ENCODE measurements at places on chromosomes 6 and 20.

DNA sequence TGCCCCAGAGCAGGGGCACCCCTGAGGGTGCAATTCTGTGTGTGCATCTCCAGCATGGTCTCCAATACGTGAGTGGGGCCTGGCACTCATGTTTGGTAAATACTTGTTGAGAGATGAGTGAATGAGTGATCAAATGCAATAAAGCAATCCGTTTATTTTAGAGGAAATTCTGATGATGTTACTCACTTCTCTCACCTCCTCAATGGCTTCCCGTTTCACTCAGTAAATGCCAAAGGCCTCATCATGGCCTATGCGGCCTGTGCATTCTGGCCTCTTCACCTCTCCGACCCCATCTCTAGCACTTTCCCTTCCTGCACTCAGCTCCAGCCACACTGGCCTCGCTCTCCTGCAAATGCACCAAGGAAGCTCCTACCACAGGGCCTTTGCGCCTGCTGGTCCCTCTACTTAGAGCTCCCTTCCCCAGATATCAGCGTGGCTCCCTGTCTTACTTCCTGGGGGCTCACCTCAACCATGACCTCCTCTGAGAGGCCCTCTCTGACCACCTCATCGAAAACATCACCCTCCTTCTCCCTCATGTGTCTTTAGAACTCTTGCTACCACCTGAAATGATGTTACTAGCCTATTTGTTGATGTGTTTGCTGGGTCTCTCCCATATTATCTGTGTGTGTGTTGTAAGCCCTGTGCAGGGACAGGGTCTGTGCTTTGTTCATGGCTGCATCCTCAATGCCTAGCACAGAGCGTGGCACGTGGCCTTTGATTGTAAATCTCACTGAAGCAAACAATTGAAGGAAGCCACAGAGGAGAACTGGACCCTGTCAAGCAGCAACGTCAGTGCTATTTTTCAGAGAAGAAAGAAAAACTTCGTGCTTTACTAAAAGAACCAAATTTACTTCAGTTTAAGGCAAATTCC is 42.6 kb downstream of the RAB44 start:
- DNase-seq: no peak

DNA sequence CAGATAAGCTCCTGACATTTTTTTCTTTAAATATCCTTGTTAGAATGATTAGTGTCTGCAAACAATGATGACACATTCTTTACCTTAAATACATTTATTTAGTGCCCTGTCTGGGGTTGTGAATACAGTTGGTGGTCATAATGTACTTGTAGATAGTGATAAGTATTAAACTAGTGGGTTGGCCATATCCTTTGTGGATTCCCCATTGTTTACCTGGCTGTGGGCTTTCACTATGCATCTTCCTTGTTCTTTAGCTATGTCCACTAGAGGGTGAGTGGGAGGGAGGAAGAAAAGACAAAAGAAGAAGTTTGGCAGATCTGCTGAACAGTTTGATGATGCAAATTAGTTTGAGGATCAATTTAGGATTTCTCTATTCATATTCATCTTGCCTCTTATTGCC is 15.7 kb downstream of the HS3ST5 start:
- DNase-seq: no peak

DNA sequence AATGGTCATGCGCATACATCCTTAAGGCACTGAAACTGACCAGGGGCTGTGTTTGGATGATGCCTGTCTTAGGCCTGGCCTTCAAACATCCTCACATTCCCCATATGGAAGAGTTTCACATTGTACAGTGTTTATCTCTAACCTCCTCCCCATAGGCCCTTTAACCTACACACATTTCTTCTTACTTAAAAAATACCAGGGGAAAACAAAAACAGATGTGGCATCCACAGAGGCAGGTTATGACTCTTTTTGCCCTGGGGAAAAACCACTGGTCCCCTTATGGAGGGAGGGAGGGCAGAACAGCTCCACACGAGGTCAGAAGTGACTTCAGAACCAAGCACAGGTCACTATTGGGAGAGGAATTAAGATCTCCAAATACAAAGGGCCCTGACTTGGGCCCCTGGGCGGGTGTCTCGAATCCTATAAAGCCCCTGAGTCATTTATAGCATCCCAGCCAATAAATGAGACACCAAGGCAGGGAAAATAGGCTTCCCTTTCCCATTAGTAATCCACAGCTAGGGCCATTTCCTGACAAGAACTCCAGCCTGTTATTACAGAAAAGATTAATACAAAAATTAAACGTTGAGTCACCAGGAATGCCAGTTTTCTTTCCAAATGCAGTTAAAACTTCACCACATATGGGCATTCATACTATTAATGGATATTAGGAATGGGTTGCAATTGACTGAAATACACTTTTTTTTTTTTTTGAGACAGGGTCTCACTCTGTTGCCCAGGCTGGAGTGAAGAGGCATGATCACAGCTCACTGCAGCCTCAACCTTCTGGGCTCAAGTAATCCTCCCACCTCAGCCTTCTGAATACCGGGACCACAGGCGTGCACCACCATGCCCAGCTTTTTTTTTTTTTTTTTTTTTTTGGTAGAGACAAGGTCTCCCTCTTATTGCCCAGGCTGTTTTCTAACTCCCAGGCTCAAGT is 107.2 kb downstream of the ATP9A start:
- DNase-seq: no peak

DNA sequence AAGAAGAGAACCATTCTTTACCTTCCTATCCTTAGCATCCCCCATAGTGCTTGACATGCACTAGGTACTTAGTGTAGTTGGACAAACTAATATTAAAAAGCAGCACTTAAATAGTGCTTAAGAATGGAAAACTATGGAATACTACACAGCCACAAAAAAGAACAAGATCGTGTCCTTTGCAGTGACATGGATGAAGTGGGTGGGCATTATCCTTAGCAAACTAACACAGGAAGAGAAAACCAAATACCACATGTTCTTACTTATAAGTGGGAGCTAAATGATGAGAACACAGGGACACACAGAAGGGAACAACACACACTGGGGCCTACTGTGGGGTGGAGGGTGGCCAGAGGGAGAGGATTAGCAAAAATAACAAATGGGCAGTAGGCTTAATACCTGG is 66.8 kb downstream of the EPHA7 start:
- DNase-seq: no peak

DNA sequence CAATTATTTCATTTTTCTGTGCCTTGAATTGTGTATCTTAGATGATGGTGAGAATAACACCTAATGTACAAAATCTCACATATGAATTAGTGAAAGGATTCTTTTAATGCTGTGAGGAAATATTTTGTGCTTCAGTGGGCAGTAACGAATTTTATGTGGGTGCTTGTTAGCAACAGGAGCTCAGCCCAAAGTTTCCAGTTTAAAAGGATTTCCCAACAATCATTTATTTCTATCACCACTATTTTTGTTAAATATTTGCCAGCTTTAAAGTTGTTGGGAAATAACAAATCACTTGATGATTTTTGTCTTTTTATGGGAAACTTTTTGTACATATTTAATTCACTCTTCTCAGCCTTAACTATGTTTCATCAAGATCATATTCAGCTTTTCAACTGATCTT is 111.8 kb downstream of the QKI start:
- no peak for DNase-seq

DNA sequence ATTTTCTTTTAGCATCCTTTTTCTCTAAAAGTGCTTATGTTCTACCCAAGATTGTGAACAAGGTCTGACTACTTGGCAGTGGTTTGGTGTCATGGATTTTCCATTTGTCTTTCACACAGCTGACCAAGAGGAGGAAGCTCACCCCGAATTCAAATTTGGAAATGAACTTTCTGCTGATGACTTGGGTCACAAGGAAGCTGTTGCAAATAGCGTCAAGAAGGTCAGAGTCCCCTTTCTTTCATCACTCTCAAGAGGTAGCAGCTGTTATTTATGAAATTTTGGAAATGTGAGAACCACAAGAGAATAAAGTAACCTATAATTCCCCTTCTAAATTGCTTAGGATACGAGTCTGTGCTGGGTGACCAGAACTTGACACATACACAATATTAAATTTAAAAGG is 113.0 kb upstream of the LAMP5 start:
- no peak for DNase-seq

- no peak for DNase-seq
Observed at GRCh38 chr6:13261464-13261994, 66.8 kb downstream of the TBC1D7 start.

DNA sequence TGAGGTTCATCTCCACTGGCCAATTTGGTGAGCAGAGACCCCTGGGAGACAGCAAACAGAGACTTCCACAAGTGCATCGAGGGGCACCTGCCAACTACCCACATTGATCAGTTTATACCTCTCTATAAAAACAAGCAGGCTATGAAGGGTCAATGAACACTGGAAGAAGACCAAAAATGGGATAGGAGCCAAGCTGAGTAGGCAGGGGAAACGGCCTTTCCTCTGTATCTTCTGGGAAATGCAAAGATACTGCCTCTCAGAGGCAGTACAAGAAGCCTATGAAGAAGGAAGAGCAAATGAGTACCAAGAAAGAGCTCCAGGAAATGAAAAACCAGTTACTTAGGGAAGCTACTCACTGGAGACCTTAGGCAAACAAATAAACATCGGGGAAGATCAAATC is 247.7 kb downstream of the GMDS start:
- DNase-seq: no peak

Measured in stimulated activated CD8-positive, alpha-beta memory T cell treated with anti-CD3 and anti-CD28 coated beads, Interleukin-4, amount 100 ng/mL, for 48 hours (primary cell).